ENCODE measurements at places on chromosomes 16 and 17. TPM values are rescaled to one million over a fixed set of nuclear protein-coding genes. Genes with fewer than 3 reads are reported as not detected.

DNA sequence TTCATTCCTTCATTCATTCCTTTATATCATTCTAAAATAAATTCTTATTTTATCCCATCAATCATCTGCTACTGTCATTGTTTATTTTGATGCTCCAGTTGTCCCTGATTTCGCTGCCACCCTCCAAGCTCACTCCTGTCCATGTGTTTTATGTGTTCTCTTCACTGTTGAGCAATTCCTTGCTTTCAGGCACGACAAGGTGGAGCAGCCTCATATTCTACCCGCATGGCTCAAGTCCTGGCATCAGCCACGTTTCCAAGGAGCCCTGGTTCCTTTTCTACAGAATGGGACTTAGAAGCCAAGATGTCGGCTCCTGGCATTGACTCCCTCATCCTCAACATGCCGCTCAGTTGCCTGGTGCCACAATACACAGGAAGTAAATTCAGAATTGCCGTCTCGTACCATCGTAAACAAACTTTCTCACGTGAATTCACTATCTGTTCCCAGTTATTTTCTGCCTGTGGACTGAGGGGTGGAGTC is 139.0 kb downstream of the RPTOR start:
- no peak overlapping the region for H3K27ac ChIP-seq
- no peaks in the 10 kb centered on the region for H3K36me3 ChIP-seq
- no peak for DNase-seq
- no peak overlapping the region for H3K4me3 ChIP-seq
- no peaks in the 10 kb centered on the region for H3K27me3 ChIP-seq
- no peaks in the 10 kb centered on the region for H3K4me1 ChIP-seq

DNA sequence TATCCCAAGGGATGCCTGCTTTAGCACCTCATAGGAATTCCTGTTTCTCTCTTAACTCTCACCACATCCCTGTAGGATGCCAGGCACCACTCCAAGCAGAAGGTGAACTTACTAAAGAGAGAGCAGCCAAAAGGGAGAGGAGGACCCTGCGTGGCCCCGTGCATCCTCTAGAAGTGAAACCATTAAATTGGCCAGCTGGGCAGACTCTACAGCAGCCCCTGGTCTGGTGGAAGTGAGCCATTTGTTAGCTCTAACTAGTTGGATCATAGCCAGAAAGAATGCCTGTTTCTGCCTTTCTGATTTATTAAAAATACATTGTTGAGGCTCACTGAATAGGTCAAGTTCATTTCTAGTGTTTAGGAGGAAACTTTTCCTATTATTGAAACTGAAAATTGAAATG is 22.3 kb downstream of the TMEM11 start:
- DNase-seq: no peak
- peaks cover 2% of the 10 kb centered on the region for H3K36me3 ChIP-seq
- H3K27ac ChIP-seq: no peak overlapping the region
- H3K27me3 ChIP-seq: no peaks in the 10 kb centered on the region
- H3K4me3 ChIP-seq: no peak overlapping the region

GRCh38 chr17:41421116-41421515 is 3.3 kb downstream of the KRT37 start:
- no peak overlapping the region for H3K27ac ChIP-seq
- H3K4me3 ChIP-seq: no peak overlapping the region
- H3K27me3 ChIP-seq: no peaks in the 10 kb centered on the region
- no peaks in the 10 kb centered on the region for H3K4me1 ChIP-seq
- H3K36me3 ChIP-seq: no peaks in the 10 kb centered on the region

DNA sequence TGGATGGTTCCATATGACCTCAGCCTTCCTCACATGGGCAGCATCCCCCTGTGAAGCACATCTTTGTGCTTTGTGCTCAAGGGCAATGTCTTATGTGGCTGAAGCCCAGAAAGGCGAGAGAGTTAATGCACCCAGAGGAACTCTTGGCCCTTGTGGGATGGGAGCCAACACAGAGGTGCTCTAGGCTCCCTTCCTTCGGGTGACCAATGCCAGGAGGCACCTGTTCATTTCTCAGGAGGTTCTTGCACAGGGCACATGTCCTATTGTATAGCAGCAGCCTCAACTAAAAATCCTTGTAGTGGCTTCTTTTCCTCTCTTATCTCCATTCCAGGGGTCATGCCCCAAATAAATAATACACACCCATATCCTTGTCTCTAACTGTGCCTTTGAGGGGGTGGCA is 83.7 kb upstream of the DNAH9 start:
- DNase-seq: peak; percentile 90
- H3K4me1 ChIP-seq: peaks cover 29% of the 10 kb centered on the region
- H3K4me3 ChIP-seq: no peak overlapping the region
- no peaks in the 10 kb centered on the region for H3K36me3 ChIP-seq
- no peak overlapping the region for H3K27ac ChIP-seq

- no peak for DNase-seq
- H3K27ac ChIP-seq: no peak overlapping the region
- no peak overlapping the region for H3K4me3 ChIP-seq
- H3K36me3 ChIP-seq: no peaks in the 10 kb centered on the region
Measured at GRCh38 chr17:49691086-49691676, 13.3 kb upstream of the SPOP start.

DNA sequence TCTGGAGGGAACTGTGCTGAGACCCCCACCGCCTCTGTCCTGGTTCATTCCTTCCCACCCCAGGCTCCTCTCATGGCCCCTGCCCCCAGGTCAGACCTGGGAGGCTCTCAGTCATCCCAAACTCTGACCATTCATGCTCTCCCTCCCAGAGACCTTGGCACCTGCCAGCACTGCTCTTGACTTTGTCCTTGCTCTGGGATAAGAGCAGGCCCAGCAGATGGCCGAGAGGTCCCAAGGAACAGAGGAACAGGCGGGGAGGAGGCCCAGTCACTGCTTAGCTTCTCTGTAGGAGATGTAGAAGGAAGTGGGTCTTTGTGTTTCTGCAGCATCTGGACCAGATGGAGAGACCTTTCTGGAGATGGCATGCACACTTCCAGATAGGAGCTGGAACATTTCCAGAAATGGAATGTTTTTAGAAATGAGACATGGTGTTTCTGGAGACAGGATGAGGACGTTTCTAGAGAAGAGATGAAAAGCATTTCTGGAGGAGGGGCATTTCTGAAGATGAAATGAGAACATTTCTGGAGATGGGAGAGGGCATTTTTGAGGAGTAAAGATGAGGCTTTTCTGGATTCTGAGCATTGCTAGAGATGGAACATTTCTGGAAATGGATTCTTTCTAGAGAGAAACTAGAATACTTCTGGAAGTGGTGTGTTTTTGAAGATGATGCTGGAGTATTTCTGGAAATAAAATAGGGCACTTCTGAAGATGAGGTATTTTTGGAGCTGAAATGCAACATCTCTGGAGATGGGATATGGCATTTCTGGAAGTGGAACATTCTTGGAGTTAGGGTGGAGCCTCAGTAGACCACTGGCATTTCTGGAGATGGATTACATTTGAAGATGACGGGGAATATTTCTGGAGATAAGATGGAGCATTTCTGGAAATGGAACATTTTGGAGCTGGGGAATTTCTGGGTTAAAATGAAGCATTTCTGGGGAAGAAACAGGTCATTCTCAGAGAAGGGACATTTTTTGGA is 55.2 kb downstream of the RAI1 start:
- H3K4me3 ChIP-seq: no peak overlapping the region
- no peak overlapping the region for H3K27ac ChIP-seq
- no peak for DNase-seq
- no peaks in the 10 kb centered on the region for H3K27me3 ChIP-seq
- H3K4me1 ChIP-seq: peaks cover 38% of the 10 kb centered on the region
- H3K36me3 ChIP-seq: no peaks in the 10 kb centered on the region

GRCh38 chr17:68347380-68347779 is 56.1 kb downstream of the ARSG start:
- no peaks in the 10 kb centered on the region for H3K36me3 ChIP-seq
- H3K4me1 ChIP-seq: no peaks in the 10 kb centered on the region
- no peak overlapping the region for H3K27ac ChIP-seq
- no peak overlapping the region for H3K4me3 ChIP-seq
- no peak for DNase-seq

- no peak for DNase-seq
- H3K27ac ChIP-seq: no peak within 1 kb of the TSS
Measured at GRCh38 chr17:60422162-60422665, at the start of gene CHCT1. Gene CHCT1 (plus strand): TSS chr17:60422489. CDS start chr17:60422593, 104 bp downstream.

DNA sequence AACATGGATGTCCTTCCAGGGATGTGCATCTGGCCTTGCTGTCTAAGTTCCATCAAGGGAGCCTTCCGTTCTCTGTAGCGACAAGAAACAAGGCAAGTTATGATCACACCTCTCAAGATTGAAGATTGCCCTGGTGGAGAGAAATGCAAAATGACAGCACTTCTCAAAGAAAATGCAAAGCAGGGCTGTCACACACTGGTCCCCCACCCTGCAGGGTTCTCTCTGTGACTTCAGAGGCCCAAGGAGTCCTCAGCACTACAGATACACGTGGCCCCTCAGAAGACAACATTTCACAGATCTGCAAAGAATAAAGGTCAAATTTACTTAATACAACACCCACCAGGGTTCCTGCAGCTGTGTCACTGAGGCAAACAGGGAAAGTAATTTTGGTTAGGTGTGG is 60.7 kb upstream of the TEX2 start:
- DNase-seq: no peak
- H3K27me3 ChIP-seq: no peaks in the 10 kb centered on the region
- H3K27ac ChIP-seq: no peak overlapping the region
- no peaks in the 10 kb centered on the region for H3K36me3 ChIP-seq
- H3K4me3 ChIP-seq: no peak overlapping the region

DNA sequence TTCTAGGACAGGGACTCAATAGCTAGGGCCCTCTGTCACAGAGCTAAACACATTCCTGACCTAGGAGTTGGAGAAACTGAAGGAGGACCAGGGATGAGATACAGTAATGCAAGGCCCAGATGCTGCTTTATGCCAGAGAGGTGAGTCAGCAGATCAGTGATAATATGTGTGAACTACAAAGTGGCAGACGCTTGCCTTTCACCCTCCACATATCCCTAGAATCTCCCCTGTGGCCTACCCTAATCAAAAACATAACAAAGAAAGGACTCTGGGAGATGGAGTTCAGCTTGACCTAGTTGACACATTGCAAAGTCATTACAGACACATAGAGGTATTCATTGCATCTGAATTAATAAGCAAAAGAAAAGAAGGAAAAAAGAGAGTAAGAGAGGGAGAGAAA is 417.6 kb upstream of the DYNLRB2 start:
- no peaks in the 10 kb centered on the region for H3K4me1 ChIP-seq
- H3K36me3 ChIP-seq: no peaks in the 10 kb centered on the region
- no peak for DNase-seq
- H3K27me3 ChIP-seq: no peaks in the 10 kb centered on the region
- no peak overlapping the region for H3K27ac ChIP-seq

- no peak overlapping the region for H3K4me3 ChIP-seq
- no peaks in the 10 kb centered on the region for H3K27me3 ChIP-seq
- no peaks in the 10 kb centered on the region for H3K36me3 ChIP-seq
- peaks cover 14% of the 10 kb centered on the region for H3K4me1 ChIP-seq
- H3K27ac ChIP-seq: peak overlapping the region; percentile 9
- DNase-seq: peak; percentile 66
Measured at GRCh38 chr17:17849147-17849820, 12.5 kb upstream of the SREBF1 start.

DNA sequence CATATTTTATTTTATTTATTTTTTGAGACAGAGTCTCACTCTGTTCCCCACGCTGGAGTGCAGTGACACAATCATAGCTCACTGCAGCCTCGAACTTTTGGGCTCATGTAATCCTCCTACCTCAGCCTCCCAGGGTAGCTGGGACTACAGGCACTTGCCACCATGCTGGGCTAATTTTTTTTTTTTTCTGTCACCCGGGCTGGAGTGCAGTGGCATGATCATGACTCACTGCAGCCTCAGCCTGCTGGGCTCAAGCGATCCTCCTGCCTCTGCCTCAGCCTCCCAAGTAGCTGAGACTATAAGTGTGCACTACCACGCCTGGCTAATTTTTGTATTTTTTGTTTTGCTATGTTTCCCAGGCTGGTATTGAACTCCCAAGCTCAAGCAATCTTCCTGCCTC is 17.1 kb downstream of the UNC45B start:
- H3K27me3 ChIP-seq: no peaks in the 10 kb centered on the region
- H3K4me3 ChIP-seq: no peak overlapping the region
- no peaks in the 10 kb centered on the region for H3K36me3 ChIP-seq

GRCh38 chr17:39667945-39668924 is at the start of gene PNMT:
Gene PNMT (plus strand): TSS chr17:39668453. CDS start chr17:39668476, 23 bp downstream.
- peak; percentile 71 for DNase-seq
- H3K27ac ChIP-seq: no peak within 1 kb of the TSS
- no peaks in the 10 kb centered on the region for H3K27me3 ChIP-seq
- H3K4me1 ChIP-seq: peaks cover 36% of the 10 kb centered on the region
- H3K4me3 ChIP-seq: no peak within 1 kb of the TSS

DNA sequence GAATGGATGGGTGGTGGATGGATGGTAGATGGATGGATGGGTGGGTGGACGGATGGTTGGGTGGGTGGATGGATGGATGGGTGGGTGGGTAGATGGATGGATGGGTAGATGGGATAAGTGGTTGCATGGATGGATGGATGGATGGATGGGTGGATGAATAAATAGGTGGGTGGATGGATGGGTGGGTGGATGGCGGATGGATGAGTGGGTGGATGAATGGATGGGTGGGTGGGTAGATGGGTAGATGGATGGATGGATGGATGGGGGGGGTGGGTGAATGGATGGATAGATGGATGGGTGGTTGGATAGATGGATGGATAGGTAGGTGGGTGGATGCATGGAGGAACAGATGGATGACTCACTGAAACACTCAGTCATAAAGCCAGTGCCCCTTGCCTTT is 51.0 kb upstream of the FASN start:
- H3K4me3 ChIP-seq: no peak overlapping the region
- no peaks in the 10 kb centered on the region for H3K27me3 ChIP-seq

DNA sequence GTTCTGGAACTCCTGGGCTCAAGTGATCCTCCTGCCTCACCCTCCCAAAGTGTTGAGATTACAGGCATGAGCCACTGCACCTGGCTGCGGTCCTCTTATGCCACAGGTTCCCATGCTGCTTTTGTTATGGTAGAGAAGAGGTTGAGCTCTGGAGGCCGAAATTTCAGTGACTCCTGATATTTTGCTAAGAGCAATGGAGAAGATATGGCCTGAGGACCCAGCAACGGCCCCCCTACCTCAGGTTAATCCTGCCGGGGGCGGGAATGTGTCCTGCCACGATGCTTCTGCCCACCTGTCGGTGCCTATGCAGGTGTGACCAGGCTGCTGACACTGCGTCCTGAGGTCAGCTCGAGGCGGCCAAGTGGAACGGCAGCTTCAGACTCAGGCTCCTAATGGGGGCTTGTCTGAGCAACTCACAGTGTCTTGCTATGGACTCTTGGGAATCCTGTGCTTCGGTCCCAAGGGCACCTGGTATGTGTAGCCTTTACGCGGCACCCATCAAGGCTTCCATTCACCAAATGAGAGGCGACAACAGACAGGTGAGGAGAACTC is 7.6 kb upstream of the SEC14L1 start:
- no peaks in the 10 kb centered on the region for H3K36me3 ChIP-seq
- no peak overlapping the region for H3K27ac ChIP-seq
- H3K27me3 ChIP-seq: no peaks in the 10 kb centered on the region
- DNase-seq: no peak

GRCh38 chr17:36152639-36153120 is 23.8 kb downstream of the TBC1D3B start:
- no peaks in the 10 kb centered on the region for H3K27me3 ChIP-seq
- no peak overlapping the region for H3K27ac ChIP-seq
- H3K4me3 ChIP-seq: no peak overlapping the region
- DNase-seq: no peak
- H3K4me1 ChIP-seq: no peaks in the 10 kb centered on the region
- no peaks in the 10 kb centered on the region for H3K36me3 ChIP-seq

SCNN1G gene
- 1.6 TPM for total RNA-seq

GAS7 gene
- total RNA-seq: 20.1 TPM

ERI2 gene
- 13.2 TPM for total RNA-seq

TSPAN10 gene
- 5.3 TPM for total RNA-seq

EVPLL gene
- not detected for total RNA-seq

ADAD2 gene
- not detected for total RNA-seq

WDR59 gene
- total RNA-seq: 59.3 TPM
